Activated T-helper 17 cell treated with anti-CD3 and anti-CD28 coated beads, Interleukin-2, amount 50 U/mL, for 72 hours (primary cell): ENCODE measurements at places on chromosomes 11 and 22. TPM values are rescaled to one million over a fixed set of nuclear protein-coding genes. Genes with fewer than 3 reads are reported as not detected.

CHRM1 gene
- not detected for total RNA-seq

DNA sequence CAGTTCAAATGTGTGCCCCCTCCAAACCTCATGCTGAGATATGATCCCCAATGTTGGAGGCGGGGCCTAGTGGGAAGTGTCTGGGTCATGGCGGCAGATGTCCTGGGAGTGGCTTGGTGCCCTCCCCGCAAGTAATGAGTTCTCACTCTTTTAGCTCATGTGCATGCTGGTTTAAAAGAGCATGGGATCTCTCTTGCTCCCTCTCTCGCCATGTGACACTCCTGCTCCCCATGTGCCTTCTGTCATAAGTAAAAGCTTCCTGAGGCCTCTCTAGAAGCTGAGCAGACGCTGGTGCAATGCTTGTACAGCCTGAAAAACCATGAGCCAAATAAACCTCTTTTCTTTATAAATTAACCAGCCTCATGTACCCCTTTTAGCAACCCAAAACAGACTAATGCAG is 98.8 kb downstream of the SGSM3 start:
- ATAC-seq, result no peak

GRCh38 chr11:70810681-70811080 is 412.4 kb downstream of the CTTN start:
- ATAC-seq, result no peak

DNA sequence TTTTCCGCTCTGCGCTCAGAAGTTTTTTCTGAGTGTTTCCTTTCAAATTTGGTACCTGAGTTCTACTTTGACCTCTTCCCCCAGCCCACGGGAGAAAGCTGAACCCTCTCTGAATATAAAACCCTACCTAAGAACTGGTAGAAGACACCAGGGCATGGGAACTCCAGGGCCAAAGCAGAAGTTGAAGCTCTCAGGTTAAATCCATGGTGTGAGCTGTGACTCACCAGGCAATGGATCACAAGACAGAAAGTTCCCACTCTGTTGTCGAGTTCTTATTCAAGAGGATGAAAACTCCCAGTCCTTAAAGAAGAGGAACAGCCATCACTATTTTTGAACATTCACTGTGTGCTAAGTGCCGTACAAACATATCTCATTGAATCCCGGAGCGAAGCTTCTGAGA is 8.9 kb downstream of the TMEM218 start:
- ATAC-seq, result no peak

MUC15 gene
- not detected for total RNA-seq

UCP3 gene
- total RNA-seq, result 6.6 TPM

DNA sequence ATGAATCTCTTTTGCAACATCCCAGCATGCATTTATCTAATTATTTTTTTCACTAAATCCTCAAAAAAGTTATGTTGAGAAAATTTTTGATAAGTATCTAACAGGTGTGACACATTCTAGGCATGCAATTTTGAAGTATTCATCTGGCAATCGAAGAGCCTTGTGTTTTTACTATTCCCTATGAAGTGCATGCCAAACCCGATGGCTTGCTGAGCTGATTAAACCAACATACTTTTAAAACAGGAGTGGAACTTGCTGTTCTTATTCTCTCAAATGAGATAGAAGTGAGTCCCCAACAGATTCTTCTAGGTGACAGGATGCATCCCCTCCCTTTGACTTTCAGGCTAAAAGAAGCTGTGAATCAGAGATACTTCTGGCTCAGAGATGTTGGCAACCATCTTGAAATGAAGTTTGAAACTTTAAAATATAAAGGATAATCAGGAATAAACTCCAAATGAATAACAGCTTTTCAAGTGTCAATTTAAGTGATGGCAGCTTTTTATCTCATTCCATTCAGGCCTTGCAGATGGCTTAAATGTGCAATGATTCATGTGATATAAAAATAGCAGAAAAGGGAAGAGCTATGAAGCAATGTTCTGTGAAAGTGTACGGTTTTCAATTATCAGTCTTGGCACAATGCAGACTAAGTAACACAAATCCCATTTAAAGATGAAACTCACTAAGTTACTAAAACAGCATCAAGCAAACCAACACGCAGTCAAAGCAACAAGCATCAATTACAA is 67.7 kb downstream of the APOL5 start:
- no peak for ATAC-seq

OR10A2 gene
- not detected for total RNA-seq

- no peak for ATAC-seq
Measured at GRCh38 chr22:19604711-19605268, 80.6 kb upstream of the CLDN5 start.

DNA sequence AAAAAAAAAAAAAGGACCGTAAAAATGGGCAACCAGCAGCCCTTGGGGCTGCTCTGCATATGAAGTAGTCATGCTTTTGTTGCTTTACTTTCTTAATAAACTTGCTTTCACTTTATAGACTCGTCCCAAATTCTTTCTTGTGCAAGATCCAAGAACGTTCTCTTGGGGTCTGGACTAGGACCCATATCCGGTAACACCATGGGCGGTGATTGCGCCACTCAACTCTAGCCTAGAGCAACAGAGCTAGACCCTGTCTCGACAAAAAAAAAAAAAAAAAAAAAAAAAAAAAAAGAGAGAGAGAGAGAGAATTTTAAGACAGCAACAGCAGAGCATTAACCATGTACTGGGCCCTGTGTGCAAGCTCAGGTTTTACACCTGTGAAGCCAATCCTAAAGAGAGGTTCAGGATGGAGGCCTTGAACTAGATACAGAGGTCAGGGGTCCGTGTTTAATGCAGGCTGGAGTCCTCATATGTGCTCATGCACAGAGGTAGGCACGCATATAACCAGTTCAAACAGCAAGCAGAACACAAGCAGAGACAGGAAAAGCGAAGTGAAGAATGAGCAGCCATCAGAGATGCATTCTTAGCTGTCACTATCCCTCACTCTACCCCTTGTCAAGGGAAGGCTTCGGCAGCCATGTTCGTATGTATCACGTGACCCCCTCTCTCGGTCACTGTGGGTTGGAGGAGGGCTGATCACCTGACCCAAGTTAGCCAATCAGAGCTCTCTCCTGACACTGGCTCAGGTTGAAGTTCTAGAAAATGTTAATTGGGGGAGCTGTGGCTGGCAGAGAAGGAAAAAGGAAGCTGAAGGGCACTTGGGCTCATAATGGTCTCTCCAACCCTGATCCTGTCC is 16.7 kb upstream of the SYT12 start:
- ATAC-seq, result peak; percentile 63

- no peak for ATAC-seq
Measured at GRCh38 chr11:122724520-122724919, 69.0 kb downstream of the UBASH3B start.

DNA sequence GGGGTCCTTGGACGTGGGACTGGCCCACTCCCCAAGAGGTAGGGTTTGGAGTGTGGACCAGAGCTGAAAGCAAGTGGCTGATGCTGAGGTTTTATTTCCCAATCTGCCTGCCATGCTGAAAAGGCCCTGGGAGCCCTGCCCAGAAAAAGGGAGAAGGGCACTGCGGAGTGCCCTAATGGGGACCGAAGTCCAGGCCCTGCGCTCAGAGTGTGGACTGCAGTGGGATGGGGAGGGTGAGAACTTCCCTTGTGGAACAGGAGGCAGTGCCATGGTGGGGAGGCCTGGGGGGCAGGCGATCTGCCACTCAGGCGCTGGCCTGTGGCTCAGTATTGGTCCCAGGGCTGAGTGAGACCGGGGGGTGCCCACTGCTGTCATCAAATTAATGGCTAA is 4.3 kb downstream of the GPR152 start:
- ATAC-seq, result no peak

DNA sequence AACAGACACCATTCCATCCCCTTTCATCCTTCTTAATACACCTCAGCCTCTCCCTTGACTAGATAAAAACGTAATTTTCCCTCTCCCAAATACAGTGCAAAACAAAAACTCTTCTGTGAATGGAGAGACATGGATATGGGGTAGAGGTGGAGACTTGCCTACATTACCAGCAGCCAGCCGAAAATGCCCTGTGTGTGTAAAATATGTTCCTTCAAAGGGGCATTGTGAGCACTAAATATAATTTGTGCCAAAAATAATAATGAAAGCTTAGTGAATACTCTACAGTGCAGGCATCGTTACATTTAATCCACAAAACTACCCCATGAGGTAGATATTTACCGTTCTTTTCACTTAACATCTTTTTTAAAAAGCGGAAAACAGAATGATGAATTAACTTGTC is 1.0 kb upstream of the TRIM44 start:
- ATAC-seq, result no peak

DNA sequence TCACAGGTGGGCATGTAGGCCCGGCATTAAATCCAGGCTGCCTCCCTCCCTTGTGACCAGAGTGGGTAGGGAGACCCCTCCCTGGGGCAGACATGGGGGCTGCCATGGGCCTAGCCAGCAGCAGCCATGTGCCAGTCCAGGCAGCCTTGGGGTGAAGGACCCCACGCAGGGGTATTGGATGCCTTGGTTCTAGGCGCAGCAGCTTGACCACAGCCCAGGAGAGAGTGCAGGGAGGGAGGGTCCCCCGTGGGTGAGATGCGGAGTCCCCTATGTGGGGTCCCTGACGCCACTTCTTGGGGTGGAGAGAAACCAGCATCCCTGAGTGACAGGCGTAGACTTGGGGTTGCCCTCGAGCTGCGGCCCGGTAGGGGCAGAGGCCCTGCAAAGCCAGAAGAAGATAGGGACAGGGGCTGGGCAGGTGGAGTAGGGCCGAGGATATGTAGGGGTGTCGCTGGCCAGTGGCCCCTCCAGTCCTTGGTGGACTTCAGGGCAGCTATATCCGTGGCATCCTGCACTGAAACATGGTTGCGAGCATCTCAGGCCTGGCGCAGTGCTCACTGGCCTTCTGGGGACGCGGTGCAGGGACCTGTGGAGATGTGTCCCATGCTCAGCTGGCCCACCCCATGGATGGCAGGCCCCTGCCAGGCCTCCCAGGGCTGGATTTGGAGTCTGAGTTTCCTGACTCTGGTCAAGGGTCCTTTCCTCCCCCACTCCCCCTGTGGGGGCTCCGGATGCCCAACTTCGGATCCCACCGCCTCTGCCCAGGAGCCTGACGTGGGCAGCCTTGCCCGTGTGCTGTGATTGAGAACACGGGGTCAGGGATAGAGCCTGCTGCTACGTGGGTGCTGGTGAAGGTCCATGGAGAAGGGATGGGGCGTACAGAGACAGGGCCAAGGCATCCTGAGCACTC is 1179.8 kb downstream of the BRD1 start:
- ATAC-seq, result no peak

SHANK2 gene
- not detected for total RNA-seq

DNA sequence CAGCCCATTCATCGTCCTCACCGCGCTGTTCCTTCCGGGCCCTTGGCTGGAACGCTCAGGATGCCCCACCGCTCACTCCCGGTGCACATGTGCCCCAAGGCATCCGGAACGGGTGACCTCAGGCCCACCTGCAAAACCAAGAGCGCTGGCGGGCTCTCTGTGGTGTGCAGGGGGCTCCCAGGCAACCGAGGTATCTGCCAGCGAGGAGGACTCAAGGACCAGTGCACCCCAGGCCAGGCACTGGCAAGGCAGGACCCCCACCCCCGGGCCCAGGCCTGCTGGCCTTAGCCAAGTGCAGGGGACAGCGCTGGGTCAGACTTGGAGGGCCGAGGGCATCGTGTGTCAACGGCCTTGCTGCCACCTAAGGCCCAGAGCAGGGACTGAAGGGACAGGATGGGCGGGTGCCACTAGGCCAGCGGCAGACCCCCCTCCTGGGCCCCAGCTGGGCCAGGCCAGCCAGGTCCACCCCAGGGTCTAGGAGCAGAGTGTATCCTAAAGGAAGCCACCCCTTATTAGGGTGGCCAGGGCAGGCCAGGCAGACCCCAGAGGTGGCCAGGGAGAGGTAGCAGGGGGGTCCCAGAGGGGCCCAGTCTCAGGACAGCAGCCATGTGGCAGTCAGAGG is 8.5 kb downstream of the TNNT3 start:
- no peak for ATAC-seq

ASCL2 gene
- 5.1 TPM for total RNA-seq

DNA sequence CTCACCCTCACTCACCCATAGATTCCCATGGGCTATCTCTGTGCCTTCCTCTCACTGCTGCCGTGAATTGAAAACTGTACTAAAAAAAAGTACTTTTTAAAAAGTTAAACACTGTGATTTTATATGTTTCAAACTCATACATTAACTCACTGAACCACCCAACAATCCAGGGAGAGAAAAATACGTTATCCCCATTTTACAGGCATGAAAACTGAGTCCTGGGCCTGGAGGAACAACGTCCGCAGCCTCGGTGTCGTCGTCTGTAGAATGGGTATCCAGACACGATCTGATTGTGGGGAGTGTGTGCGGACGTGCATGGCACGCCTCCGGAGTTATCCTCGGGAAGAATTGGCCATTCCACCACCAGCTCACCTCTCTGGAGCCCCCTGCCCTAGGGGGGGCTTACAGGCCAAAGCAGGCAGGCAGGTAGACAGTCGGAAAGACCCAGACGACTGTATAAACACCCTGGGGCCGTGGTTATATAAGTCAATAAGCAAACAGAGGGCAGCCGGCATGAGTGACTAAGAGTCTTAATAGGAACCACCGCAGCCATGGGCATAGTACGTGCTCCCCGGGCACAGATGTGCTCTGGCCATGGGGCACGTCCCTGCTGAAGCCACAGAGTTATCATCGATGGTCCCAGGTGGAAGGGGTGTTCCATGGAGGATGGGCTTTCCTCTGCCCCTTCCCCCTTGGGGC is 7.1 kb upstream of the PDGFB start:
- ATAC-seq, result no peak

CCDC90B gene
- 25.4 TPM for total RNA-seq

DNA sequence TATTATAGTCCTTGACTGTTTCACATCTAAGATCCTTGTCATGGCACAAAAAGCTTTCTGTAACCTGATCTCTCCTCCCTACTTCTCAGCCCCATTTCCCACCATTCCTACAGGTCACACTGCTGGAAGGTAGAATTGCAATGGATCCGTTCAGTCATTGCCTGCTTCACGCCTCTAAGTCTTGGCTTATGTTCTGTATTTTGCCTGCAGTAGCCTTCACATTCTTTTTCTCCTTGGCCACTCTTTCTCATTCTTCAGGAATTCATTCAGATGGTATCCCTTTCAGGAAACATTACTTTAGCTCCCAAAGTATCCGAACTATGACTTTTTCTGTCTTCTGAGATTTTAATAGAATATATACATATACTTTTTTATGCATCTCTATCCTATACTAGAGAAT is 731.5 kb downstream of the NTM start:
- ATAC-seq, result no peak

DNA sequence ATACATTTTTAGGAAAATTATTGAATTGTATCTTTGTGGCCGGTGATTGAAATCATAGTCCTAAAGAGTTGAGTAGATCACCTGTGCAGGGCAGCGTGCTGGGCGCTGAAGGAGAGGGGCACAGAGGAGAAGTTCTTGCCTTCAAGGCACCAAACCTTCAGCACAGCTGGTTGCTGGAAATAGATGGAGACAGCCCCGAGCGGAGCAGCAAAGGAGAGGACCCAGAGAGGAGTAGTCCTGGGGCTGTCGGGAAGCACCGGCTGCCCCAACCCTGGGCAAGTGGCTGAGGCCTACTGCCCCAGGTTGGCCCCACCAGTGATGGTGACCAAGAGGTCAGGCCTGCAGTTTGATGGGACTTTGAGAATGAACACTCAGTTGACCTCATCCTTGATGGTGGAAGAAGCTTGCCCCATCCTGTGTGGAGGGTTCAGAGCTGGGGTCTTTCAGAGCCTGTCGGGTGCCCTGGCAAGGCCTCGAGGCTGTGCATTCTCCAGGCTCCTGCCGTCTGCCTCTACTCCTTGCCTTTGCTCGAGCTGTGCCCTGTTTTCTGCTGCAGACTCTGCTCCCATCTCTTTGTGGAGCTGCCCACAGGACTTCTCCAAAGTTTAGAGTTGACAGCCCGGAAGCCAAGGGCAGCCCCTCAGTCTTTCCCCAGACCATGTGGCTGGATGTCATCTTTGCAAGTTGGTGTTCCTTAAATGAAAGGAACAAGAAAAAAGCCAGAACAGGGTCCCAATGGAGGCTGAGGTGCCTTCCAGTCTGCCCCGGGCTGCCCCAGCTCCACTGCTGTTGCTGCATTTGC is 285.1 kb downstream of the TBC1D22A start:
- ATAC-seq, result no peak

MGAT3 gene
- total RNA-seq, result 1.6 TPM
